ENCODE measurements at places on chromosomes 3 and 15. TPM values are rescaled to one million over a fixed set of nuclear protein-coding genes. Genes with fewer than 3 reads are reported as not detected.

DNA sequence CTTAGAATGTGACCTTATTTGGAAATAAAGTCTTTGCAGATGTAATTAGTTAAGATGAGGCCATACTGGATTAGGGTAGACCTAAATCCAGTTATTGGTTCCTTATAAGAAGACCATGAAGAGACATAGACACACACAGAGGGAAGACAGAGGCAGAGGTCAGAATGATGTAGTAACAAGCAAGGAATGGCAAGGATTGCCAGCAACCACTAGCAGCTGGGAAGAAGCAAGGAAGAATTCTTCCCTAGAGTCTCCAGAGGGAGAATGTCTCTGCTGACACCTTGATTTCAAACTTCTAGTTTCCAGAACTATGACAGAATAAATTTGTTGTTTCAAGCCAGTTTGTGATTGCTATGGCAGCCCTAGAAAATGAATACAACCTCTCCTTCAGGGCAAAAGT, 116.7 kb downstream of the WDR76 start:
- no peak for DNase-seq

- DNase-seq, result no peak
These were observed 3.9 kb upstream of the SENP2 start for GRCh38 chr3:185582236-185582635.

DNA sequence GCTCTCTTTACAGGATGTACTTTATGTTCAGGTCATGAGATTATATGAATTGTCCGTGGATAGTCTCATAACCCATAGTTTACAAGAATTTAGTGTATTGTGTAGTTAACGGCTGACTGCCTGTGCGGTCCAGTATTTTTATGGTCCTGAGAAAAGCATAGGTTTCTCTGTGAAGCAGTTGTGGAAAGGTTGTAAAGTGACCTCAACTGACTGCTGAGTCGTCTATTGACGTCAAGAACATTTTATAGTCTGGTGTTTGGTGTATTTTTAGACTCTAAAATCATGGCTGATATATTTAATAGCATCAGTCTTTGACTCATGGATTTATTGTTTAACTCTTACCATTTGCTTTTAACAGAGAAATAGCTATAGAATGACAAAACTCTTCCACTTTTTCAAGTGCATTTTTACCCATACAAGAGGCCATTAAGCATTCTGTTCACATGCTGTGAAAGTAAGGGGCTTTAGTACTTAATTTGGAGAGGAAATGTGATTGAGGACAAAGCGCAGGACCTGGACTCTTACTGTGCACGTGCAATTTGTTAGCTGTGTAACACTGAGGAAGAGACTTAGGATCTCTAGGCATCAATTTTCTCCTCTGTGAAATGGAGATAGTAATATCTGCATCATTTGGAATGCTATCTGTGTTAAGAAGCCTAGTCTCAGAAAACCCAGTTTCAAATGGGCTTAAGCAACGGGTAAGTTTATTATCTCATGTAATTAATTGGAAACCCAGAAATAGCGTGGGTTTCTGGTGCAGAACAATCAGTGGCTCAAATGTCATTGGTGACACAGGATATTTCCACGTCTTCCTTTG, 240.8 kb downstream of the NFKBIZ start:
- no peak for DNase-seq

DNA sequence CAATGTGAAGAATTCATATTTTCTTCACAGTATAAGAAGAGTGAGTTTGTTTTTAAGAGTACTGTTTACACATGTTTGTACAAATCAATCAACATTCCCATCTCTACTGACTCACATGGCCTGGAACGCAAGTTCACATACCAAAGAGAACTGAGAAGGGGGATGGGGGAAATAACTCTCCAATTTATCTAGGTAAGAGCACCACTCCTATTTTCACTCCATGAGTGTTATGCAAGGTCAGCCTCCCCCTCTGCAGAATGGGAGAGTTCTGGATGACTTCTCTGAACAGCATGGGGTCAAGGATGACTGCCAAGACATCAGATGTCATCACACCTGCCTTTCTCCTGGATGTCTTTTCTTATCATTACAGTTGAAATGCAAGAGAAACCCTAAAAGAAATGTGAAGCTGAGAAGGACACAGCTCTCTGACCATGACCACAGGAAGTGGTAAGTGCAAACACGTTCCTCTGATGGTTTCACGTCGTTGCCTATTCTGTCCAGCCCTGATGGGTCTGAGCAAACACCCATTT, 95.2 kb downstream of the SEMA6D start:
- no peak for DNase-seq

TMC3 gene
- total RNA-seq, result not detected

A4GNT gene
- total RNA-seq, result not detected

LIPH gene
- total RNA-seq, result not detected

DNA sequence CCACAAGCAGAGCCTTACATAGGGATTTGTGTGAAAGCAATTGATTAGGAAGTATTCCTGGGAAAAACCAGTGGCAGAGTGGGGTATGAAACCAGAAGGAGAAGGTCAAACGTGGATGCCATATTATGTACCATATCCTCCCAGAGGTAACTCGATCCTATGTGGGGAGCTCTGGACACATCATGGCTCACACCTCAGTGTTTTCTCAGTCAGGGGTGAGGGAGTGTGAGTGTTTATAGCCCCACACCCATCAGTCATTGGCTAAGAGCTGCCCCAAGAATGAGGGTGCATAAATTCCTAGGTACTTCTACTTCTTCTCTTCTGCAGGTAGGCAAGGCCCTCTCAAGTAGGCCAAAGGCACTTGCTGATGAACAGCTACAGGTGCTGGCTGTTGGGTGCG, 28.2 kb upstream of the PDZRN3 start:
- no peak for DNase-seq

FAIM gene
- 6.0 TPM for total RNA-seq

GRCh38 chr3:30768703-30769550, 125.5 kb downstream of the GADL1 start:
- DNase-seq, result peak; percentile 89

DNA sequence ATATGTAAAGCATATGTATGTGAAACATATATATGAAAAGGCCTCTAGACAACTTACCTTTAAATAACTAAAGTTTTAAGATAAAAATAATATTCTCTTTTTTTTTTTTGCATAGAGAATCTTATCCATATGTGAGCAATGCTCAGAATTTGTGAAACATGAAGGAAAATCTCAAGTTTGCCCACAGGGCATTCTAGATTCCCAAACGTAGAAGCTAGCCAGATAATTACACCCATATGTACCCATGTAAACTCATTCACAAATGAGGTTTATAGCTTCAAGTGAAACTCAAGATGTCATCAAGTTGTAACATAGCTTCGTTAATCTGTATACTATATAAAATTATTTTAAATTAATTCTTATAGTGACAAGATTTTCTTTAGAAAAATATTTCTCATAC, 537.3 kb upstream of the NR2F2 start:
- DNase-seq, result no peak
